ENCODE measurements at places on chromosomes 12 and 14.

- DNase-seq, result no peak
Measured at GRCh38 chr14:86505808-86506207, 975.9 kb downstream of the FLRT2 start.

GRCh38 chr12:46149079-46149464 is 119.8 kb downstream of the SLC38A1 start:
- no peak for DNase-seq

GRCh38 chr12:27400856-27401354 is 45.6 kb upstream of the SMCO2 start:
- DNase-seq, result no peak

DNA sequence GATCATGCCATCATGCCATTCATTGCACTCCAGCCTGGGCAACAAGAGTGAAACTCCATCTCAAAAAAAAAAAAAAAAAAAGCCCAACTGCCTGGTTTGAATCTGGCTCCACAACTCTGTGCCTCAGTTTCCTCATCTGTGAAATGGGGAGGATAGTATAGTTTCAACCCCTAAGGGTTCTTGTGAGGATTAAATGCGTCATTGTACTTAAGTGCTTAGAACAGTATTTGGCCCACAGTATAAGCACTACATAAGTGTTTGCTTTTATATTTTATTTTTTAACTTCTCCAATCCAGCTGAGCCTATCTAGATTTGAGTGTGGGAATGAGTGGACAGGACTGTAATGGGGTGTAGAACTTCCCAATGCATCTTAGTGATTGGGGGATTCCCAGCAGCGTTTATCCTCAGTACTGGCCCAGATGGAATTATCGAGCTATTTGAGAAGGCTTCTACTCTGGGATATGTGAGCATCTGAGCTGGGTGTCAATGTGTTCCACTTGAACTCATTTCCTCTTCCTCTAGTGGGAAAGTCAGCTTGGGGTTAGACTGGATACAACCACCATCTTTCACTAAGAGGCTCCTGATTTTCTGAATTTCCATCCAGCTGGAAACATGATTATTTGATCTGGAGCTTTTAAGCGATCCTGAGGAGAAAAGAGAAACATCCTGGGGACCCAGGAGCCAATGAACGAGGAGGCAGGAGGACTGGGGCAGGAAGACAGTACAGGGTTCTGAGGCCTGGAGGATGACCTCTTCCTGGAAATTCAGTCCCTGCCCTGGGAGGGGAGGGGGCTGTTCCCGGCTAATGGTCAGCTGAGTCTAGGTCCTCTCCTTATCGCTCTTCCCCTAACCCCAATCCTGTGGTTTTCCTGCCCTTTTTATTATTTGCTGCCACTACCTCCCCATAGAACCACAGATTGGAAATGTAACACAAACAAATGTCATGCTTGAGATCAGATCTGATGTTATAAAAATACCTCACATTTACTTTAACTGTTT is 9.3 kb upstream of the ESPL1 start:
- no peak for DNase-seq

GRCh38 chr14:20866963-20867362 is 24.2 kb upstream of the RNASE3 start:
- DNase-seq, result no peak

- no peak for DNase-seq
Measured at GRCh38 chr14:95452893-95453712, 63.3 kb downstream of the SYNE3 start.

GRCh38 chr12:55246159-55246558 is 1.8 kb downstream of the OR6C74 start:
- DNase-seq, result no peak

- peak; percentile 12 for DNase-seq
Measured at GRCh38 chr12:103540319-103540718, 44.6 kb upstream of the C12orf42 start.

- DNase-seq, result no peak
Measured at GRCh38 chr14:101733211-101733610, 28.3 kb upstream of the PPP2R5C start.

DNA sequence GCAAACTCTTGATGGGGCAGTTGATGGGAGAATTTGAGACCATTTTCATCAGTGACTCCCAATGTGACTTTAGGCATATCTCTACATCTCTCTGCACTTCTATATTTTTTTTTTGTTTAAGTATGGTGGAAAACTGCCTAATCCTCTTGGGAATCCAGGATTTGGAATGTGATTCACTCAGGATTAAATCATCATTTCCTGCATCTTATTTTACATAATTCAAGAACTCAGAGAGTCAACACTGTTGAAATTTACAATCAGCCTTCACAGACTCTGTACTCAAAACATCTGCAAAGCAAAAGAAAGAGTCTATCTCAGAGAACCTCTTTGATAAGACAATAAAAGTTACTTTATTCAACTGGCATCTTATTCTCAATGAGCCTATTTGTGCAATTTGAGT is 260.7 kb upstream of the NOS1 start:
- DNase-seq, result no peak

- no peak for DNase-seq
Measured at GRCh38 chr12:20486233-20486632, 117.9 kb downstream of the PDE3A start.

DNA sequence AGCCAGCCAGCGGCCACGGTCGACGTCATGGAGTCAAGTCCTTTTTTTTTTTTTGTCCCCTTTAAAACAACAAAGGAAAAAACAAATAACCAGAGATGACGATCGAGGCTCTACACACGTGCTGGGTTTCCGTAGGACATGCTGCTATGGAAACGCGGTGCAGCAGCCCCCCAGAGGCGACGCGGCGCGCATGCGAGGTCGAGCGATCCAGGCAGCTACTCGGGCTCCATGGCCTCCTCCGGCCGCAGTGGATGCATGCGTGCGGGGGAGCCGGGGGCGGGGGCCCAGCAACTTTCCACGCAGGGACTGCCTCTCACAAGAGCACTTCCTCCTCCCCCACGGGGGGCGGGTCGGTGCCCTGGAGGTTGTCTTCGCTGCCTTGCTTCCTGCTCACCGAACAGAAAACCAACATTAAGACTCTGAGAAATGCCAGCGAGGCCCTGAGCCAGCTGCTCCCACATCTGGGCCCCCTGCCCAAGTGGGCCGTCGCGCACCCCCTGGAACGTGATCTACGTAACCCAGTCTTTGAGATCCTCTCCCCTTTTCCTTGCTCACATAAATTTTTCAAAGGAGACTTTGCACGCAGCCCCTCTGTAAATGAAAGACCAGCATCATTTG is 30.7 kb downstream of the P2RX4 start:
- peak; percentile 67 for DNase-seq

DNA sequence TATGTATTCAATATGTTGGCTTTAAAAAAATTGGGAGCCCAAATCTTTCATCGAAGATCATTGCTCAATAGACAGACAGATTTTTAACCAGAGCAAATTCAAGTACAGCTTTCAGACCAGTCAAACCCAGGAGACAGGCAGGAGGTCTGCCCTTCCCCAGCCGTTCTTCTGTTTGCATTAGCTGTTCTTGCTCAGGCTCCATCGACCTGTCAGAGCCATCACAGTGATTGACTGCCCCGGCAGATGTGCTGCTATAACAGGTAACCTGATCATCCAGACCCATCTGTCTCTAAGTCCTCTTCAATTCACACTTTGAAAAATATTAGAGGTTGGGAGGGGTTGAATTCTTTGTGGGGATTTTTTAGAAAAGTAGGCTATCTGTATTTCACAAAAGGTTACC is 453.5 kb downstream of the FOXG1 start:
- no peak for DNase-seq

DNA sequence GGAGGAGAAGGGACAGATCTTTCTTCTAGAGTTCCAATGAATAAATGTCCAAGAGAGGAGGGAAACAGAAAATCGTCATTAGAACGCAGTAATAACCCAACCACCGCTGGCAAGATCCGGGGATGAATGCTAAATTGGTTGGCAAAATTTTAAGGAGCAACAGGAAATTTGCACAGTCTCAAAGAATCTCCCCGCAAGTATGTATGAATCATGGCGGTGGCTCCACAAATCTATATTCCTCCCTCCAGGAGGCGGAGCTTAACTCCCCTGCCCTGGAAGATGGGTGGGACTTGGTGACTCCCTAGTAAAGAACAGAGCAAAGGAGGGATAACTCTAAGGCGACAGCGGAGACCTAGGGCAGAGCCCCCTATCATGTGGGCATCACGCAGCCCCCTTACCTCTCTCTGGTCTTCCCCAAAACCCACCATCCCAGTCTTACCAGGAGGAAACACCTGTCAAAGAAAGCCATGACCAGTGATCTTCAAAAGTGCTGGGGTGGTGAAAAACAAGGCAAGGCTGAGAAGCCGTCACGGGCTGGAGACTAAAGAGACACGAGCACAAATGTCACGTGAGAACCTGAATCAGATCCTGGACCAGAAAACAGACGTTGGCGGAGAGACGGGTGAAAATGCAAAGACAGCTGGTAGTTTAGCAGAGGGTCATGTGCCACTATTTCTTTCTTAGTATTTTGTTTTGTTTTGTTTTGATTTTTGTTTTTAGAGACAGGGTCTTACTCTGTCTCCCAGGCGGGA is 125.8 kb downstream of the NCOR2 start:
- no peak for DNase-seq

GRCh38 chr14:76331328-76332011 is 44.5 kb upstream of the ESRRB start:
- DNase-seq, result no peak

DNA sequence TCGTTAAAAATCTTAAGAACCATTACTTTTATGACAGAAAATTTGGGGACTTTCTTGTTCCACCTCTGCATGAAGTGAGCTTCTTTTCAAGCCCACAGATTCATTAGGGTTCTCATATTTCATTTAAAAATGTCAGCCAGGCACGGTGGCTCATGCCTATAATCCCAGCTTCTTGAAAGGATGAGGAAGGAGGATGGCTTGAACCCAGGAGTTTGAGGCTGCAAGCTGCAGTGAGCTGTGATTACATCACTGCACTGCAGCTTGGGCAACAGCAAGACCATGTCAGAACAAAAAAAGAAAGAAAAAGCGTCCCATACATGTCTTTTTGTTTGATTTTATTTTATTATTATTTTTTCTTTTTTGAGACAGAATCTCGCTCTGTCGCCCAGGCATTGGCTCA is 43.4 kb upstream of the ATF1 start:
- no peak for DNase-seq

- DNase-seq, result no peak
Measured at GRCh38 chr12:83659321-83659720, 972.6 kb downstream of the TMTC2 start.

DNA sequence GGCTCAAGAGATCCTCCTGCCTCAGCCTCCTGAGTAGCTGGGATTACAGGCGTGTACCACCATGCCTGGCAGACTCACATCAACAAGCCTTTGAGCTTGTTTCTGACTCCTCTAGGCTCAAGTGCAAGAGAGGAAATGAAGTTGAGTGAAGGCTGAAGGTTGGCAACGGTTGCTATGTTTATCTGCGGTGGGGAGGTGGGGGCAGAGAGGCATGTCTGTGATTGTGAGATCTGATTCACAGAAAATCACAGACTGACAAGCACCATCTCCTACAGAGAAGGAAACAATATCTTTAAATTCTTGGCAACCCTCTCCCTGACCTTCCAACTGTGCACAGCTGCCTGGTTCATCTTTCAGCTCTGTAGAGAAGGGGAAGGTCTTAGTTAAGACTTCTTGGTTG is 22.1 kb upstream of the NINJ2 start:
- peak; percentile 64 for DNase-seq

GRCh38 chr14:88026890-88027289 is 22.0 kb downstream of the GPR65 start:
- no peak for DNase-seq

- peak; percentile 32 for DNase-seq
Measured at GRCh38 chr12:96571101-96571862, 81.9 kb downstream of the CFAP54 start.

DNA sequence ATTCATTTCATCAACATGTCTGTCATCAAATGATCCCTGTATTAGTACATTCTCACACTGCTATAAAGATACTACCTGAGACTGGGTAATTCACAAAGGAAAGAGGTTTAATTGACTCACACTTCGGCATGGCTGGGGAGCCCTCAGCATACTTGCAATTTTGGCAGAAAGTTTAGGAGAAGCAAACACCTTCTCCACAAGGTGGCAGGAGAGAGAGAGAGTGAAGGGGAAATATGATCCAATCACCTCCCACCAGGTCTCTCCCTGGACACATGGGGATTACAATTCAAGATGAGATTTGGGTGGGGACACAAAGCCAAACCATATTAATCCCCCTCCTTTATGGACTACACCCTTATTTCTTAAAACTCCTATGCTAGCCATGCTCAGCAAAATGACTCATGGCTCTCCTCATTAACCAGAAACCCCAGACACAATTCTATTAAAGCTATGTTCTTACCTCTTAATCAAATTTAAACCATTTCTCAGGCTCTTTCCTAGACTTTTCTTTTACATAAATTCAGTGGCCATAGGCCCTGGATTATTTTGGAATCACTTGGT is 932.3 kb downstream of the FLRT2 start:
- DNase-seq, result no peak

GRCh38 chr14:32104803-32105202 is 27.7 kb downstream of the ARHGAP5 start:
- DNase-seq, result no peak

GRCh38 chr14:103001226-103001625 is 56.1 kb downstream of the CDC42BPB start:
- no peak for DNase-seq

- DNase-seq, result no peak
Measured at GRCh38 chr12:20722142-20722541, 27.0 kb downstream of the SLCO1C1 start.

- no peak for DNase-seq
Measured at GRCh38 chr12:13079440-13079906, 24.0 kb downstream of the GSG1 start.

- no peak for DNase-seq
Measured at GRCh38 chr12:104281636-104282035, 21.9 kb upstream of the EID3 start.

GRCh38 chr12:131166717-131167116 is 213.0 kb downstream of the ADGRD1 start:
- DNase-seq, result no peak

DNA sequence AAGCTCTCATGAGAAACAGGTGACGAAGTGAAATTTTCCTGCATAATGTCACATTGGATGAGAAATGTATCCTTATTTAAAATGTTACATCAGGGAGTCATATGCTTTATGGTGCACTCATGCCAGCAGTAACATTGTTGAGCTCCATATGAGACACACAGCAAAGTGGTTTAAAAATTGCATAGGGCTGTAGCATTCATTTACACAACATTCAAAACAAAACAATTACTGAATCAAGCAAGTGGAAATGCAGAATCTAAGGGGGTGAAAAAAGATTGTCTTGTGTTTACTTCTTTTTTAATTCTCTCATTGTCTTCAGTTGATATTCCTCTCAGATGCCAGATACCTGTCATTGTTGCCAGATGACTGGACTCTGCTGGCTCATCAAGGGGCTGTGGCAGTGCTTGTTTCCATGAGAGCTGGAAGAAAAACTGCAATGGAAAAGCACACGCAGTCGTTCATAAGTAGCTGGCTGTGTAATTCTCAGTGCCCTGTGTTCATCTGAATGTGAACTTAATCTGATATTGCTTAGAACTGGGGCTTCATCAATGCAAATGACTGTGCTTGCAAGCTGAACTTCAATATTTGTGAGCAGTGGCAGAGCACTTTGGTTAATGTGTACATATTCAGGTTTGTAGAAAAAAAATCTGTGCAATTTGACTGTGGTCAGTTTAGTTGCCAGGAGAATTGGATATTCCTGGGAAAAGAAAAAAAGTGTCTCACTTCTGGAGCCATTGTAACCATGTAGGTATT is 305.6 kb downstream of the RAD51B start:
- no peak for DNase-seq

- no peak for DNase-seq
Measured at GRCh38 chr12:54376596-54376995, 7.9 kb downstream of the ZNF385A start.

- no peak for DNase-seq
Measured at GRCh38 chr12:103626498-103626897, 39.4 kb downstream of the STAB2 start.
